ENCODE measurements at places on chromosomes 16 and 17.

DNA sequence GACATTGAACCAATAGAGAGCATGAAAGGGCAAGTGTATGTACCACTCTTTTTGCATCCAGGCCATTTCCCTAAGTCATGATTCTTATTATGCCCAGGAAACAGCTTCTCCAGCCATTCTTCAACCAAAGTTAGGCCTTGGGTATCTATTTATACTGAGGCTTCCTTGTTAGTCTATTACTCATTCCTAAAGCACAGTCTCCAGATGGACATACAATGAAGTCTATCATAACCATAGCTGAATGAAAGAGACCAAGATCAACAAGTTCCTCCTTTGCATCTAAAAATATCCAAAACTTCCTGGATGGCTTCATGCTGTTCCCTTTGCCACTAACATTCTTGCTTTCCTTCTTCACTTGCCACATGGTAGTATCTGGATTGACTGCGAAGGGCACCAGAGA is 265.9 kb downstream of the CDH8 start:
- no peak for DNase-seq

- DNase-seq: peak; percentile 31
These were observed 724 bp downstream of the MVP start for GRCh38 chr16:29820730-29821642.

DNA sequence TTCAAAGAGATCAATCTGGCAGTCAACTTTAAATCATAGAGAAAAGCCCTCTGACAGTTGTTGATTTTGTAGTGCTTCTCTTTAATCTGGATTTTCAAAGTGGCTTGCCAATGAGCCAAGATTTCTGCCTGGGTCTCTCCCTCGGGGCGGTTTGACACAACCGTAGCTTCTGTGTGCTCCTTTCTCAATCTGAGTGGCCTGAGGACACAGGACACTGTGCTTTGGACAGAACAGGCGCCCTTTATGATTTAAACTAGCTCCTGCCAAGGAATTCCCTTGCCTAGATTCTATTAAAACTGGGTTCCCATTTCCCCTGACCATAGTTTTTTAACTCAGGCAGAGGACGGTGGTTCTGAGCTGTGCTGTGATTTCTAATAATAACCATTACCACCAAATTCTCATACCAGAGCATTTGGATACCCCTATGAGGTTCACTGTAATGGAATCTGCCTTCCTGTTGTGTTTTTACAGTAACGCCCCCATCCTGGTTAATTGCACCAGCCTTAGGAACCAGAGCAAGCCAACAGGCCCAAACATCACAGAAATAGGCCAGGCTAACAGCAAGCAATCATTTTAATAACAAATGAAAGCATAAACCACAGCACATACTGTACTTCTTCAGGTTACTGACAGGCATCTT is 4.0 kb downstream of the ZFHX3 start:
- no peak for DNase-seq

DNA sequence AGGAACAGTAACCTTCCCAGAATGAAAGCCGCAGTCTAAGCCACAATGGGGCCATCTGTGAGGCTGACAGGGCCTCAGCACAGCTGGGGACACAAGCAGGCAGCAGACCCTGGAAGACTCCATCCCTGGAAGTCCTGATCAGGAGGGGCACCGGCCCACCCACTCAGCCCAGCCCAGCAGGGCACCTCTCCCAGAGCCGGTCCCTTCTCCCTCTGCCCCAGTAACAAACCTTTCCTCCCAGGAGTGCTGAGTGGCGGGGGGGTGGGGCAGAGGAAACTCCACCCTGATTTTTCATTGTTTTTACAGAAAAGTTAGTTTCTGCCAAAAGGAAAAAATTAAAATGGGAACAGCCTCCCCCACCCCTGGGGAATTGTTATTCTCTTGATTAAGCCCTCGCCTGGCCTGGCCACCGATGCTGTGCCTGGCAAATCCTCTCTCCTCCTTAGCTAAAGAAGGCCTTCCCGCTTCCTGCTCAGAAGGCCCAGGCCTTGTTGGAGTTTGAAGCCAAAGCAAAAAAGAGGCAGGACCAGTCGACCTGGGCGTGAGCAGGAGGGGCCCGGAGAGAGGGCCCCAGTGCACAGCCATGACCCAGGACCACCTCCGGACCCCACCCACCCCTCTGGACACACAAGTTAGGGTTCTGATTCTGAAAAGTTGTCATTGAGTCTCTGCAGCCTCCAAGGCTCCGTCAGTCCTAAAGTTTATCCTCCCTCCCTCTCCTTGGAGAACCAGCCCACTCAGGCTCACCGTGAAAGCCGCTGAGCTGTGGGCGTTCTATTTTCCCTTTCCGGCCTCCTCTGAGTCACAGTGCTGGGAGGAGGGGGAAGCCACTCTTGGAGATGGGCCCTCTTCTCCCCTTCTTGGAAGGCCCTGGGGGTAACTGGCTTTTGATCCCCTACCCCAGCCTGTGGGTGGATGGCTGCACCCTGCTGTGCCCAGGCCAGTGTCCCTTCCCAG is 128.4 kb upstream of the TNRC6C start:
- no peak for DNase-seq

- DNase-seq: no peak
These were observed 32.8 kb downstream of the DRC3 start for GRCh38 chr17:18005496-18005895.

DNA sequence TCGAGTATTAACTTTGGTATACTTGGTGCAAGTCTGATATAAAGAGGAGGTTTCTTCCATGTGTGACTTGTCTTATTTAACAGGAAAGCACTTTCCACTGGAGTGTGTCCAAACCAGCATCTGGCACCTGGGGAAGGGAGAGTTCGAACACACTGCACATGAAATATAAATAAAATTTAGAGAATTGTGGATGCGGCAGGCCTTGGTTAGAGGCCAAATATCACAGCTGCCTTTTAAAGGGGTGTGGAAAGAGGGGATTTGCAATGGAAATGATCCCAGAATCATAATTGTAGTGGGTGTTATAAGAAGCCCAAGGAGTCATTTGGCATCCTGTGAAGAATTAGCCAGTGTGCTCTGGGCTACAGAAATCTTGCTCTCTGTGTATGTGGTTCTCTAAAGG is 4.3 kb upstream of the NXN start:
- no peak for DNase-seq

GRCh38 chr16:83891742-83892141 is 7.2 kb upstream of the MLYCD start:
- DNase-seq: no peak

Data from T-helper 1 cell (primary cell).